ENCODE measurements at places on chromosomes 6 and 20.
A peak's percentile ranks its signal among the peaks of the same experiment; 100 is the strongest.

- DNase-seq = no peak
- no peak overlapping the region for H3K4me3 ChIP-seq
- no peak overlapping the region for H3K27ac ChIP-seq
Measured at GRCh38 chr6:117381749-117382148, 44.0 kb downstream of the ROS1 start.

GRCh38 chr6:146295695-146296094 lies 247.9 kb upstream of the RAB32 start:
- no peak overlapping the region for H3K27ac ChIP-seq
- no peak for DNase-seq
- H3K36me3 ChIP-seq = no peaks in the 10 kb centered on the region
- no peaks in the 10 kb centered on the region for H3K4me1 ChIP-seq
- no peaks in the 10 kb centered on the region for H3K27me3 ChIP-seq

- no peak for DNase-seq
- no peaks in the 10 kb centered on the region for H3K27me3 ChIP-seq
- H3K4me1 ChIP-seq = no peaks in the 10 kb centered on the region
- H3K4me3 ChIP-seq = no peak overlapping the region
- no peak overlapping the region for H3K27ac ChIP-seq
- H3K36me3 ChIP-seq = peaks cover 73% of the 10 kb centered on the region
Measured at GRCh38 chr6:57324538-57324937, 7.1 kb downstream of the PRIM2 start.

GRCh38 chr6:165920896-165921671 lies 246.6 kb downstream of the TBXT start:
- no peaks in the 10 kb centered on the region for H3K36me3 ChIP-seq
- peaks cover 4% of the 10 kb centered on the region for H3K4me1 ChIP-seq
- no peak overlapping the region for H3K4me3 ChIP-seq
- no peaks in the 10 kb centered on the region for H3K27me3 ChIP-seq
- DNase-seq = no peak

- H3K27ac ChIP-seq = no peak overlapping the region
- H3K4me3 ChIP-seq = no peak overlapping the region
- H3K4me1 ChIP-seq = no peaks in the 10 kb centered on the region
- H3K36me3 ChIP-seq = no peaks in the 10 kb centered on the region
- DNase-seq = no peak
Measured at GRCh38 chr6:165769884-165770283, 106.8 kb upstream of the PDE10A start.

- H3K27ac ChIP-seq = no peak overlapping the region
- peaks cover 8% of the 10 kb centered on the region for H3K36me3 ChIP-seq
- H3K27me3 ChIP-seq = no peaks in the 10 kb centered on the region
- H3K4me3 ChIP-seq = no peak overlapping the region
- peaks cover 4% of the 10 kb centered on the region for H3K4me1 ChIP-seq
- DNase-seq = peak; percentile 82
Measured at GRCh38 chr20:49846206-49846807, 33.7 kb downstream of the SLC9A8 start.

- no peak overlapping the region for H3K27ac ChIP-seq
- no peaks in the 10 kb centered on the region for H3K36me3 ChIP-seq
- H3K4me3 ChIP-seq = no peak overlapping the region
- DNase-seq = no peak
- no peaks in the 10 kb centered on the region for H3K4me1 ChIP-seq
Measured at GRCh38 chr6:6858533-6858982, 249.2 kb upstream of the RREB1 start.

GRCh38 chr6:39378960-39379425 lies 56.5 kb upstream of the KCNK16 start:
- no peaks in the 10 kb centered on the region for H3K4me1 ChIP-seq
- no peak overlapping the region for H3K27ac ChIP-seq
- H3K36me3 ChIP-seq = no peaks in the 10 kb centered on the region
- H3K4me3 ChIP-seq = no peak overlapping the region
- no peak for DNase-seq

GRCh38 chr6:50791900-50792508 lies 26.7 kb upstream of the TFAP2B start:
- no peaks in the 10 kb centered on the region for H3K36me3 ChIP-seq
- peak; percentile 13 for DNase-seq
- H3K4me3 ChIP-seq = no peak overlapping the region
- no peaks in the 10 kb centered on the region for H3K4me1 ChIP-seq

GRCh38 chr6:99822741-99823512 lies 171.1 kb downstream of the MCHR2 start:
- no peaks in the 10 kb centered on the region for H3K36me3 ChIP-seq
- DNase-seq = peak; percentile 29
- no peak overlapping the region for H3K27ac ChIP-seq
- peak overlapping the region; percentile 57 for H3K4me3 ChIP-seq
- no peaks in the 10 kb centered on the region for H3K4me1 ChIP-seq

GRCh38 chr6:36805096-36805797 lies 34.0 kb downstream of the CPNE5 start:
- H3K4me3 ChIP-seq = no peak overlapping the region
- H3K4me1 ChIP-seq = no peaks in the 10 kb centered on the region
- no peak overlapping the region for H3K27ac ChIP-seq
- H3K36me3 ChIP-seq = no peaks in the 10 kb centered on the region

- H3K36me3 ChIP-seq = peaks cover 100% of the 10 kb centered on the region
- DNase-seq = no peak
- no peak overlapping the region for H3K27ac ChIP-seq
Measured at GRCh38 chr6:137878029-137878428, 11.0 kb downstream of the TNFAIP3 start.

DNA sequence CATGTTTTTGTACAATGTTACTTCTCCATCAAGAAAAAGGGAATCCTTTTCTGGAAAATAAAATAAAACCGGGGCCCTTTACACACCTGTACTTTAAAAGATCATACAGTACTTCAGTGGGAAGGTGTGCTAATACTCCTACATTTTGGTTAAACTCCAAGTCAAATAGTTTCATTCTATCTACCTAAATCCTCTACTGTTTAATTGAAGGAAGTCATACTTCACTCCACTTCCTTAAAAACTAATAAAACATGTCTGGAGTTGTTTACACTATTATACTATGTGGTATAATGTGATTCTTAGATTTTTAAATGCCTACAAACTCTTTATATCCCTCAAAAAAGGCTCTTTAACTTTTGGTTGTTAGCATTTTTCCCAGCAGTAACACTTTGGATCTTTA lies 18.6 kb upstream of the HBS1L start:
- no peak overlapping the region for H3K27ac ChIP-seq
- H3K36me3 ChIP-seq = no peaks in the 10 kb centered on the region
- H3K27me3 ChIP-seq = no peaks in the 10 kb centered on the region
- H3K4me1 ChIP-seq = no peaks in the 10 kb centered on the region
